ENCODE measurements at places on chromosomes 3 and 15.

GRCh38 chr3:98333989-98334606 lies 19.6 kb upstream of the OR5K4 start:
- DNase-seq = peak; percentile 50

DNA sequence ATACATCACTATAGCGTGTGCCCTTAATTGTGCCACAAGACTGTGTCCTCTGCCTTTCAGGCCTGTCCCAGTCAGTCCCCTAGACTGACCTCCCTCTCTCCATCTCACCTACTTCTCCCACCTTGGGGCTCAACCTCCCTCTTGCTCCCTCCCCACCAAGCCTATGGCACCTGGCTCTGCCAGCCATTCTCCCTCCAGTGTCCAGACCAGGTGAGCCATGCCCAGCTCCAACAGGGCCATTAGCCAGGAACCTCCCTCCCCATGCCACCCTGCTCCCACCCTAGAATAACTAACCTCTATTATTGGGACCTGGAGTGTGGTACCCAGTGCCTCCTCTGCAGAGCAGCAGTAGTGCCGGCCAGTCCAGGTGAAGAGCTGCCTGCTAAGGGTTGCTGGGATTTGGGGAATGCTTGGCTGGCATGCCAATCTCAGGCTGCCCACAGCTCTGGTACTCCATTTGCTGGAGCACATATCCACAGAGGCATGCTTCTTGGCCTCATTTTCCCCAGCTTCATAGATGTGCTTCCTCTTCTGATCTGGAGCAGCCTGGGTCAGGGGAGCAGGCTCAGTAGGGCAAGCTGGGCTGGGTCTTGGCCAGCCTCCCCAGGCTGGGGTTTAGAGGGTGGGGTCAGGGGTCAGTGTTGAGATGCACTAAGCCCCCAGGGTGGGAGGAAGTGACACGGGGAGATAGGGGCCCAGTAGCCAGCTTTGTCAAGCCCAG lies 38.8 kb downstream of the SAXO2 start:
- DNase-seq = no peak

- DNase-seq = no peak
Measured at GRCh38 chr3:126858887-126859286, 124.0 kb upstream of the PLXNA1 start.

DNA sequence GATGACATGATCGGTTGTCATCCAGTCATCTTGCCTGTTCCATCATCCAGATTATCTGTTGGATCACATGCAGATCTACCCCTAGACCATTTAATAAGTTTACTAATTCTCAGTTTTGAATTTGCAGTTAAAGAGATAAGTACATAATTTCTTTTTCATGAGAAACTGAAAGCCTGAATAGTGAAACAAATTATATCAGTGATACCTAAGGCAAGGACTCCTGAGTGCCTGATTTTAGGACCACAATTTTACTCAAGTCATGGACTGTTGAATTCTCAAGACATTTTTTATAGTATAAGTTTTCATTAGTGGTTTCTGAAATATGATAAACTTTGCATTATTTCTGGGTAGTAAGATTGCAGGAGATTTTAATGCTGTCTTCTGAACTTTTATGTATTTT lies 13.2 kb downstream of the SIDT1 start:
- no peak for DNase-seq

GRCh38 chr15:36899696-36900095 lies 200.7 kb downstream of the MEIS2 start:
- DNase-seq = no peak

GRCh38 chr3:74003734-74004133 lies 379.0 kb upstream of the PDZRN3 start:
- no peak for DNase-seq

DNA sequence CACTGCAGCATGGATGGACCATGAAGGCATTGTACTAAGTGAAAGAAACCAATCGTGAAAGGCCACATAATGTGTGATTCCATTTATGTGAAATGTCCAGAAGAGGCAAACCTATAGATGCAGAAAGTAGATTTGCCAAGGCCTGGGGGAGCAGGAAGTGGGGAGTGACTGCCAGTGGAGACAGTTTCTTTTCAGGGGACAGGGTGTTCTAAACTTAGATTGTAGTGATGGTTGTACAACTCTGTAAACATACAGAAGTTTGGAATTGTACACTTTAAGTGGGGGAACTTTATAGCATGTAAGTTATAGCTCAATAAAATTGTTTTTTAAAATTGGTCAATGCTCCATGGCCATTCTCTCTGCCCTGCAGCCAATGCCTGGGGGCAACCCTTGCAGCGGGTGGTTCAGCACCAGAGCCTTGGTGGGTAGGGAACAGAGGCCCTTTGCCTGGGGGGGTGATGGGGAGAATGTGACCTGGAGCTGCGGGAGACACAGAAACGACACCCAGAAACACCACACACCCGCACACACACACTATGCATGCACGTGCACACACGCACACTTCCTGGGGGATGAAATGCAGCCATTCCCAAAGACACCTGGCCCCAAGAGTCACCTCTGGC lies 43.1 kb downstream of the DNAJB8 start:
- DNase-seq = no peak

- no peak for DNase-seq
Measured at GRCh38 chr3:4978966-4979427, 240 bp upstream of the BHLHE40 start.

DNA sequence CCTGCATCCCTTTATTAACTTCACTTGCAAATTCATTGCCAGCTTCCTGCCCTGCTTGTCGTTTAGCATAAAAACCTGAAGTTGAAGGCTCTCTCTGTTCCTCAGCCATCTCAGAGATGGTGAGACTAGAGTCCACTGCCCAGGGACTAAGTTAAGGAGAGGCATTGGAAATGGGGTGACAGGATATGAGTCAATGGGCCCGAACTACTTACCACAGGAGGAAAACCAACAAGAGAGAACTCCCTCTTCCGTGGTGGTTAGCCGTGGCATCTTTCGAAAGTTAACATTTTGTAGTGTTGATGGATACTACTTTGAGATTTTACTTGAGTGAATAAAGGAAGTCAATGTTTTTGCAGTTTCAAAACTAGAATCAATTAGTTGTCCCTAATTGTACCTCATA lies 65.3 kb downstream of the LRTM1 start:
- no peak for DNase-seq

GRCh38 chr3:111519178-111519855 lies 22.7 kb upstream of the CD96 start:
- DNase-seq = peak; percentile 21

- DNase-seq = no peak
Measured at GRCh38 chr3:15345066-15345607, 12.8 kb upstream of the SH3BP5 start.

DNA sequence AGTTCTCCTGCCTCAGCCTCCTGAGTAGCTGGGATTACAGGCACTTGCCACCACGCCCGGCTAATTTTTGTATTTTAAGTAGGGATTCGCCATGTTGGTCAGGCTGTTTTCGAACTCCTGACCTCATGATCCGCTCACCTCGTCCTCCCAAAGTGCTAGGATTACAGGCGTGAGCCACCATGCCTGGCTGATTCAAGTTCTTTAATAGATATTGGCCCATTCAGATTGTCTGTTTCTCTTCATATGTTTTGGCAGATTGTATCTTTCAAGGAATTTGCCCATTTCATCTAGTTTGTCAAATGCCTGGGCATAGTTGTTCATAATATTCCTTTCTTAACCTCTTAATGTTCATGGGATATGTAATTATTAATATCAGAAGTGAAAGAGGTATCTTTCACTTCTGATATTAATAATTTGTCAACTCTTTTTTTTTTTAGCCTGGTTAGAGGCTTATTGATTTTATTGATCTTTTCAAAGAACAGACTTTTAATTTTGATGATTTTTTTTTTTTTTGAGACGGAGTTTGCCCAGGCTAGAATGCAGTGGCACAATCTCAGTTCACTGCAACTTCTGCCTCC lies 40.2 kb upstream of the ZFAND6 start:
- no peak for DNase-seq

- DNase-seq = peak; percentile 57
Measured at GRCh38 chr15:50879016-50879617, 29.4 kb upstream of the AP4E1 start.

- DNase-seq = no peak
Measured at GRCh38 chr3:178300441-178300959, 235.7 kb upstream of the KCNMB2 start.

DNA sequence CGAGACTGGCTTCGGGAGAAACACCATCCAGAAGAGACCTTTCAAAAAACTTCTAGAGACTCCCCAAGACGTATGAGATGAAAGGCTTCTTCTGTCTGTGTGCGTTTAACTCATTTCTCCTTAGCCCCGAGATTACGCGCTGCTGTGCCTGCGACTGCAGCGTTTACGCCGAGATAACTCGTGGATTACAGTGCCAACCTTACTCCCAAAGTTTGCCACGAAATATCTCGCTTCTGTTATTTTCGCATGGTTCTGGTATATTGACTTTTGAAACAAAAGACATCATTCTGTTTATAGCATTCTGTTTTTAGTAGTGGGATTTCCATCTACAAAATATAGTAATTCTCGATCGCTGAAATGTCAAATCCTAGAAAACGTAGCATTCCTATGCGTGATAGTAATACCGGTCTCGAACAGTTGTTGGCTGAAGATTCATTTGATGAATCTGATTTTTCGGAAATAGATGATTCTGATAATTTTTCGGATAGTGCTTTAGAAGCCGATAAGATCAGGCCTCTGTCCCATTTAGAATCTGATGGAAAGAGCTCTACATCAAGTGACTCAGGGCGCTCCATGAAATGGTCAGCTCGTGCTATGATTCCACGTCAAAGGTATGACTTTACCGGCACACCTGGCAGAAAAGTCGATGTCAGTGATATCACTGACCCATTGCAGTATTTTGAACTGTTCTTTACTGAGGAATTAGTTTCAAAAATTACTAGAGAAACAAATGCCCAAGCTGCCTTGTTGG lies 467 bp downstream of the PGBD4 start:
- no peak for DNase-seq

- DNase-seq = no peak
Measured at GRCh38 chr3:8560366-8561007, 58.9 kb downstream of the LMCD1 start.

- no peak for DNase-seq
Measured at GRCh38 chr3:151962912-151963311, 89.5 kb downstream of the SUCNR1 start.

DNA sequence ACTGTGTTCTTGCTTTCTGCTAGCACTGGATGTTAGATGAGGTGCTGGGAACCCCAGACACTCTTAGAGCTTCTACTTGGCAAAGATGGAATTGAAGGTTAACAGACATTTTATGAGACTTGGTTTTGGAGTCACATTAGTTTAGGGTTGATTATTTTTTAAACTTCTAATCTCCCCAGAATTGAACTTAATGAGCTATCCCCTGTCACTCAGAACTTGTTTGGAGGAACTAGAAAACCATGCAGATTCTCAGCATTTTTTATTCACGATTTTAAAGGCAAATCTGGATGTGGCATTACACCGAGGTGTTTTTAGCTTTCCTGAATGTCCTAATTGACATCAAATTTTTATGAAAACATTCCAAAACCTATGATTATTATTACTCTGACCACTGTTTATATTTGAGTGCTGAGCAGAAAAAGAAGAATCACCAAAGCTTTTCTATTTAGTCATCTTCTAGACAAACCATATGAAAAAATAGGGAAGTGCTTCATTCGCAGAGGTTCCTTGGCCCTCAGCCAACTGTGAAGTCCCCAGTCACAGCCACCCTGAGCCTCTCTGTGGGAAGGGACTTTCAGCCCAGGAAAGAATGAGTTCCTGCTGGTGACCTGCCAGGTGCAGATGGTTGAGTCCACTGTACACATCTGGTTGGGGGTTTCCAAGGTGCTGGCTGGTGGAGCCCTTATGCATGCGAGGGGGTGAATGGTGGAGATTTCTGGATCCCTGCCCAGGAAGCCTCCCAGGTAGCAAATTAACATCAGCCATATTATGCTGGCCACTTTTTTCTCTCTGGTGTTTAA lies 196.0 kb upstream of the TOPAZ1 start:
- DNase-seq = peak; percentile 87

GRCh38 chr3:15703346-15703745 lies 94.4 kb downstream of the ANKRD28 start:
- DNase-seq = no peak

DNA sequence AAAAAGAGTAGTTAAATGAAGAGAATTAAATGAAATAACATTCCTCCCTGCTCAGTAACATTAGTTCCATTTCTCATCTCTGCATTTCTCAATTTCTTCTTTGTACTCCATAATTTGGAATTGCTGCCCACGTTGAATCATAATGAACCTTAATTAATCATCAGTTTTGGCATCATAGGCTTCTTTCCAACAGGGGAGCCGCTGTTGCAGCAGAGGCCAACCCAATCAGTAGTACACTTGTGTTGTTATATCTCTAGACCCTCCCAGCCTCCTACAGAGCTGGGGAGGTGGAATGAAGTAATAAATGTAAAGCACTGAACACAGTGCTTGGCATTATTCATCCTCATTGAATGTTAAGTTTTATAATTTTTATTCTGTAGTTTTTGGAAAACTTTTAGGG lies 240.7 kb downstream of the CHST2 start:
- no peak for DNase-seq

GRCh38 chr15:80141916-80142598 lies 10.7 kb upstream of the FAH start:
- no peak for DNase-seq

DNA sequence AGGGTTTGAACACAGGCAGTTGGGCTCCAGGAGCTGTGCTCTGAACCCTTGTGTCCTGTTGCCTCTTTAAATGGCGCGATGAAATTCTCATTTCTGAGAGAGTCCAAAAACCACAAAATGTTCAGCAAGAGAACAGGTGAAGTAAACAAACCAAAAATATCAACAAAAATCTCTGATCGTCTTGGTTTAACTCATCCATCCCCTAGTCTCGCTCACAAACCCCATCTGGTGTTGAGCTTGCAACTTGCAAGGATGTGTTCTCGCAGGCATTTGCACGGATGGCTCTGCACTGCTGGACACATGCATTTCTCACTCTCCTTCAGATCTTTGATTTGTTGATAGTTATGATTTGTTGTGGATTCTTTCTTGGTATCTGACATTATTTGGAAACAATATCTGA lies 31.1 kb downstream of the FAH start:
- no peak for DNase-seq

DNA sequence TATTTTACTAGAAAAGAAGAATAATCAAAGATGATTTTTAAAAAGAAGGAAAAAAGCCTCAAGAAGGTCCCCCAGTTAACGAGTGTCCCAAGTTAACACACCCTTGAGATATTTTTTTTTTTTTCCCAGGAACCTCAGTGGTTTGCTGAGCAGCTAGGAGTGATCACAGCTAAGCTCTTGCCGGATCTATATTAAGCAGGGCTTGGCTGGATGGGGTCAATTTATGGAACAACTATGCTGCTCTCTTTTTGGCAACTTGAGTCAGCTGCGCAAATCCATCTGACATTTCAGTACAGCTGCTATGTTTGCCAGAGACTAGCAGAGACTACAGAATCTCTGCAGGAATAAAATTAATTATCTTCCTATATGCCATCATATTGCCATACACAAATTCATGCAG lies at the start of gene LMOD3:
TSS of gene LMOD3 (minus strand) at position 193 of the 400 bp plus-strand sequence. CDS start 209 bp downstream, outside the sequence.
- no peak for DNase-seq

DNA sequence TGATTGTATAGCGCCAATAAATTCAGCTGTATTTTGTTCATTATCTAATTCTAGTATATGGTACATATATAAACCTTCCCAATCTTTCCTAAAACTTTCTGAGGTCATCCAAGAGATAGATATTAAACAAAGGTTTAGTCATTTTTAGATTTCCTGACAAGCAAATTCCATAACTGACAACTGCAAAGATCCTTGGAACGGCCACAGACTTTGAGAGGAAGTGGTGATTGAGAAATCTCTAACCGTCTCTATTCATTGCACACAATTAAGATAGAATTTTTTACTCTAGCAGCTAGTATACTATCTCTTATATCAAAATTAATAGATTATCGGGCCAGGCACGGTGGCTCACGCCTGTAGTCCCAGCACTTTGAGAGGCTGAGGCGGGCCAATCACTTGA lies 4.7 kb downstream of the CSNK1G1 start:
- no peak for DNase-seq

All from Karpas-422 (cell line).